ENCODE measurements at places on chromosomes 2 and 18.

DNA sequence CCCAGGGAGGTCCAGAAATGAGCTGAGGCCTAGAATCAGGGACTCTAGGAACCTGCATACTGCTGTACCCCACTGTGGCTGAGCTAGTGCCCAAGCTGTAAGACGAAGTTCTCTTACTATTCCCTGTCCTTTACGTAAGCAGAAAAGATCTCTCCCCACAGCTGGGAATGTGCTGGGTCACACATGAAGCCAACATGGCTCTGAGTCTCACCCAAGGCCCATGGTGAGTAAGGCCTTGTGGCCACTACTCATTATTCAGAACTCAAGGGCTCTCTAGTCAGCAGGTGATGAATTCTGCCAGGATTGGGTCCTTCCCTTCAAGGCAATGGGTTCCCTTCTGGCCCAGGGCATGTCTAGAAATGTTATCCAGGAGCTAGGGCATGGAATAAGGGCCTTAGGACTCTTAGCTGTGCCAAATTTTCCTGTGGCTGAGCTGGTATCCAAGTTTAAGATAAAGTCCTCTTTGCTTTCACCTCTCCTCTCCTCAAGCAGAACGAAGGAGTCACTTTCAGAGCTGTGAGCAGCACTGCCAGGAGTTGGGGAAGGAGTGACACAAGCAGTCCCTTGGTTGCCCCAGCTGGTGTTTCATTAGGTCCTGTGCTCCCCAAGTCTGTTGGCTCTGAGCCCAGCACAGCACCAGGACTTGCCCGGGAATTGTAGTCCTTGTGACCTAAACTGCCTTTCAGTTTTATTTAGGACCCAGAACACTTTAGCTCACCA is 707.6 kb downstream of the SLC4A3 start:
- DNase-seq, result no peak

DNA sequence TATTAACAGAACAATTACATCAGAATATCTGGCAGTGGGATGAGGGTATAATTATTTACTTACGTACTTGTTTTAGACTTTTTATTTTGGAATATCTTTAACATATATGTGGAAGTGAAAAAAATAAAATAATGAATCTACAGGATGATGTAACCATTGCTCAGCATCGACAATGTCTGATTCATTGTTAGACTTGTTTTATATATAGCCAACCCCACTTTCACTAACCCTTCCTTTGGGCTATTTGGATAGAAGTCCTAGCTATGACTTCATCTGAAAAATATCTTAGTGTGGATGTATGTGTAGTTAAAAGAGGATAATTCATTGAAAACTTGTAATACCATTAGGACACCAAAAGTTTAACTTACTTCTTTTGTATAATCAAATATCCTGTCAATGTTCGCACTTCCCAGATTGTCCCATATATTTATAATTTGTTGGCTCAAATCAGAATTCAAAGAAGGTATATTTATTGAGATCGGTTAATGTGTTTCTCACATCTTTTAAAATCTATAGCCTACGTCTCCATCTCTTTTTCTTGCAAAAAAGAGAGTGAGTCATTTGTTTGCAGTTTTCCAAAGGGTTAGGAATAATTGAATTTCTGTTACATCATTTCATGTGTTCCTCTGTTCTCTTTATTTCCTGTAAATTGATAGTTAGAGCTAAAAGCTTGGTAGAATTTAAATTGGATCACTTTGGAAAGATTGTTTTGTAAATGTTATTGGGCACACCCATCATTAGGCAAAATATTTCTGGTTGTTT is 506.1 kb upstream of the FAM98A start:
- DNase-seq, result no peak

DNA sequence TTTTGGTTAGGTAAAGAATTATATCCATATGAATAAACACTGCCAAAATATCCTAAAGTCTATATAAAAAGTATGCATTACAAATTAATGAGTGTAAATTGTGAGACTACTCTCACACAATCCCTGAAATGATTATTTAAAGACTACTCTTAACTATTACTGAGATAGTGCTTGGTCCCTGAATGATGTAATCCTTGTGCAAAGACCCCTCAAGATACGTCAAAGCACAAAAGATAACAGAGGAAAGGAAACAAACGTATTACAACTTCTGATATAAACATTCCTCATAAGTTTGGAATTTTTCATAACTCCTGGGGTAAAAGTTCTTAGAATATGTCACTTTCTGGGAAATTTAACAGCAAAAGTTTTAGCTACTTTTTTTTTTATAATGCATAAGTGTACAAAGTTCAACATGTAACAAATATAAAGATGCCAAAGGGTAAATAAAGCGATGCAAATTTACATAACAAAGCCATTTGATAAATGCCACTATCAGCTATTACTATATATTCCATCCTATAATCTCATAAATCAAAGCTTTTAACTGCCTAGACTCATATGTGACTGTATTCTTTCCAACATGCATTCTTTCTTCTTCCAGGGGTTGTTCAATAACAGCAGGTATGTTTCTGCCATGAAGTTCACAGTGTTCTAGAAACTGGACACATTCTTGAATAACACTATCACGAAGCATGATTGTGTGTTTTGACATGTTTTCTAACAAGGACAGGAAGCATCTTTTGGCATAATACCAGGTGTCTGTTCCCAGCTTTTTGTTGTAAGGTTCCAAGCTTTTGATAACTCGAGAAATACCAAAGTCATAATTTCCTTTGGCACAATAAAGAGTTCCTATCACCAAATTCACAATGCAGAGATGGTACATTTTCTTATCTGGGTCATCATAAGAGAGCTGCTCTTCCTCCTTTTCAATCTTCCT is 158.0 kb downstream of the AGPS start:
- DNase-seq, result no peak

GRCh38 chr18:64294967-64295366 is 146.1 kb upstream of the LINC00305 start:
- no peak for DNase-seq
